Epithelial cell of proximal tubule (primary cell): ENCODE measurements at places on chromosomes 6 and 20. TPM values are rescaled to one million over a fixed set of nuclear protein-coding genes. Genes with fewer than 3 reads are reported as not detected.

DNA sequence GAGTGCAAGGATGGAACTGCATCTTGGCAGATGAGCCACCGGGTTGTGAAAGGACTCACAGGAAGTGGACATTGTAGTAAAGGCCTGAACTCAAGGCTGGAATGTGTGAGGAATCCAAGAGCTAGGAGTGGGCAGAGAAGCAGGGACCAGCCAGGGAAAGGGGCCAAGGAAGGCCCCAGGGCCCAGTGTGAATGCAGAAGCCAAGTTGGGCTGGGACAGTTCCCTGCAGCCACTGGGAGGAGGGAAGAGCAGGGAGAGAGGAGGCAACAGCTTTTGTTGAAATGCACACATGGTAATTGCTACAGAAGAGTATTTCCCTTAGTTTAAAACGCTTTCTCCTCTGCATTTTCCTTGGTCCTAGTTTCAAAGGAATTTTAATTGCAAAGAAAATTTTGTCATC, 34.6 kb downstream of the CDH22 start:
- no peak for DNase-seq

- DNase-seq, result no peak
These were observed 41.5 kb upstream of the ECI2 start for GRCh38 chr6:4176907-4177306.

SLC2A10 gene
- total RNA-seq, result 4.6 and 12.5 TPM in 2 replicates

CD24 gene
- total RNA-seq, result 679 and 1,068 TPM in 2 replicates

RFX6 gene
- not detected in 2 replicates for total RNA-seq

DNA sequence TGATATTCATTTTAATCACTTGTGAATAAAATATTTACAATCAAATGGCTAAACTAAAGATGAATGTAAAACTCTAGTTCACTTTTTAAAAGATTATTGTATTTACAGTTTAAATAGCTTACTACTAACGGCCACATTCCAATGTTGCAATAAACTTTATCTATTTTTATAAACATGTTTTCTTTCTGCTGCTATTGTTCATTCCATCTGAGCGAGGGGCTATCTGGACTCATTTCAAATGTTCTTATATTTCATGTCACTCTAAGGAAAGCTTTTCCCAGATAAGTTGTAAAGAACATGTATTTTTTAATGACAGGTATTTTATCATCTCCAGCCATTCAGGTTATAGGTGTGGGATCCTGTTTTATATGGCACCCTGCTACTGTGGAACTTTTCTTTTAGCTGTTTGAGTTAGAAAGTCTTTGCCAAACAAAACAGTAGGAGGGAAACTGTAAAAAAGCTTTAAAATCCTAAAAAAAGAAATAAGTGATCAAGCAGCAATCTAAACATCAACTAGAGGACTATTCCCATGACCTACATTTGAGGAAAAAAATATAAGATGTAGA, 42.5 kb downstream of the HMGCLL1 start:
- DNase-seq, result no peak

DNA sequence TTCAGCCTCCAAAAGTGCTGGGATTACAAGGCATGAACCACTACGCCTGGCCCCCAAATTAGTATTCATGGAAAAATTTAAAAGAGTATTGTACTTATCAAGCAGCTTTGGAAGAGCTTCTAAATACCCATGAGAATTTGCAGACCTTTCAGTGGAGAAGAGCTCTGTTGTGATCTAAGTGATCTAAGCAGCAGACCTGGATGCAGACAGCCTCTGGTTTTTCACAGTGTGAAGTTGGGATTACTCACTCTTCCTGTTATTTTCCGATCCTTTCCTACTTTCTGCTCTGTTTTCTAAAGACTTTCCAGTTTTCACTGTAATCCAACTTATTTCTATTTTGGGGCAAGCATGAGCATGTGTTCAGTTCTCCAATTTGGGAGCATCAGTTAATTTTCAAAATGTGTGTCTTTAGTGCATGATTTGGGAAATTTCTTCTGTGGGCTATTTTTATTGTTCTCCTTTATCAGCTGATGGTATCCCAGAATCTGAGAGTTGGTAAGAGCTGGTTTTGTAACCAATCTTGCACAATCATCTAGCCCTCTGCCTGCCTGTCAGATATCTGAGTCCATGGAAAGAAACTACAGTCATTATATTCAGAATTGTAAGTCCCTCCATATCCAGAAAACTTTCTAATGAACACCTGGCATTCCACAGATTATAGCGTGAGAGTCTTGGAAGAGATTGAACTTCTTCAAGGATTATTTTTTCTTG, 207.7 kb upstream of the DTNBP1 start:
- DNase-seq, result no peak

- no peak for DNase-seq
These were observed 20.2 kb downstream of the RAMACL start for GRCh38 chr6:166566026-166567011.

GRCh38 chr6:27851440-27851839, 60.8 kb downstream of the OR2B2 start:
- DNase-seq, result no peak

- no peak for DNase-seq
These were observed 68.0 kb downstream of the PLAGL1 start for GRCh38 chr6:143940011-143940597.

DNA sequence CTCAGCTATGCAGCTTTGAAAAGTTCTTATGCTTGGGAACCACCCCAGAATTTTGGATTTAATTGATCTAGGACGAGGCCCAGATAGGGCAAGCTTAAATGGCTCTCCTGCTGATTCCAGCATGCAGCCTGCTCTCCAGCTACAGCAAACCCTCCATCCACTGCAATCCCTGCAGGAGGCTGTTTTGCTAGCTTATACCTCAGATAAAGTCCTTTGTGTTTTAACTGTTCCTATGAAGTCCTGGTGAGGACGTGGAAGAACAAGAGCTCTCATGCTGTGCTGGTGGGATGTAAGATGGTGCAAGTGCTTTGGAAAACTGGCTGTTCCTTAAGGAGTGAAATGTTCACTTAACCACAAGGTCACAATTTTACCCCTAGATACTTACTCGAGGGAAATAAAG, 25.5 kb upstream of the NXT1 start:
- no peak for DNase-seq

DNA sequence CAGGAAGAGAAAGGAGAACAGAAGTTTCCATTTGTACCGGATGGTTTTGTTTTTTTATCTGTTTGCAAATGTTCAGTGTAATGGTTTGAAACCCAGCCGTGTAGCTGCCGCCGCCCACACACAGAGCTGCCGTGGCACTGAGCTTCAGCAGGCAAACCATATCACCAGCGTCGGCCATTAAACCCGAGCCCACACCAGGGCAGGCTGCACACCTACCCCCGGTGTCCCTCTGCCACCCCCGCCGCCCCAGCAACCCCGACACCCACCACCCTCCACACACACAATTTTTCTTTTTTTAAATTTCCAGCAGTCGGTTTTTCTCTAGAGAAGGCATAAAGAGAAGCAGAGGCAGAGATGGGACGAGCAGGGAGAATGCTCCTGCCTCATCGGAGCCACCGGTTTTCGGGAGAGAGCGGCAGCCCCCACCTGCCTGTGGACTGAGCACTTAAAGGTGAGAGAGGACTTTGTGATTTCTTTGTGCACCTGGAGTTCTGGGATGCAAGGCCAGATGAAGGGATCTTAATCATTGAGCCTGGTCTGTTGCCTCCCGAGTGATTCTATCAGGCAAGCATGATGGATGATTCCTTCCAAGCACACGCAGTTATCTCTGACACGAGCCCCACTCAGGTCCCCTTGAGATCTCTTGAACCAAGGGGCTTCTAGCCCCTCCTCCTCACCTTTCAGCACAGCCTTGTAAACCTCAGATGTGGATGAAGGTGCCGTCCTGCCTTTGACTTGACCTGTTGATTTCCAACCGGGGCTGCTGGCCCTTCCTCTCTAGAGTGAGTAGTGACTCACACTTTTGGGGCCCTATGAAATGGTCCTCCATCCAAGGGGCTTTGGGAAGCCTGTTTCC, 17.5 kb upstream of the ZNF831 start:
- DNase-seq, result no peak

- no peak for DNase-seq
These were observed 375.7 kb downstream of the MMUT start for GRCh38 chr6:49087369-49087768.

DNA sequence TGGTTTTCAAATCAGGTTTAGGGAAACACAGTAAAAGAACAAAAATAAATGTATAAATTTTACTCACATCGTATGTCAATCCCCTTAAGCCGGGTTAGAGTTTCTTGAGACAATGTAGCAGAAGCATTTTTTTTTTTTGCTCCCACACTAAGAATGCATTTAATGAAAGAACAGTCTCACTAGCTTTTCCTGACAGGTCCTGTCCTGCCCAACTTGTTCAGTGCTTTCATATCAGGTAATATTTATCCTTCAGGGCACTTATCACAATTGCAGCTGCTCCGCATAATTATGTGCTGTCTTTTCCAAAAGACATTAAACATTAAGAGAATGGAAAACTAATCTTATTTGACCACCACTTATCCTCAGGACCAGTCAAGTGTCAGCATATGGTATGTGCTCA, 632.0 kb downstream of the HTR1B start:
- no peak for DNase-seq

GRCh38 chr6:127950566-127951145, 49.8 kb upstream of the THEMIS start:
- no peak for DNase-seq

MCHR2 gene
- not detected in 2 replicates for total RNA-seq

TAGAP gene
- total RNA-seq, result 0.12 TPM in 1 of 2 replicates, not detected in the other

RPP21 gene
- 85.1 and 99.0 TPM in 2 replicates for total RNA-seq

DNA sequence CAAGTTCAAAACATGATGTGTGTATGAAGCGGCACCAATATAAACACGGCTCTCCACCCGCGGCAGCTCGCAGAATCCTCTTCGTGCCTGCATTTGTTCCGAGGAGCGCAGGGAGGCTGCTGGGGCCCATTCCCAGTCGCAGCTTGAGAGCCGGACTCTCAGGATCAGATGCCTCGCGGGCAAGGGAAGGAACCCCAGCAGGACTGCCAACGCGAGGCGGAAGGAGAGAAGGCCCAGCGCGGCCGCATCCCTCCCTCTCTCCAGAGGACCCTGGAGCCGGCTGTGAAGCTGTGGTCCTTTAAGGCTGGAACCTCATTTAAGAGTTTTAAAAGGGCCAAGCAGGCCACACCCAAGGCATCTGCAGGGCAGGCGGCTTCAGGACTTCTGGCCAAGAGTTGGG, 44.2 kb upstream of the ZBP1 start:
- no peak for DNase-seq

PLCB4 gene
- 37.4 and 59.6 TPM in 2 replicates for total RNA-seq

DNA sequence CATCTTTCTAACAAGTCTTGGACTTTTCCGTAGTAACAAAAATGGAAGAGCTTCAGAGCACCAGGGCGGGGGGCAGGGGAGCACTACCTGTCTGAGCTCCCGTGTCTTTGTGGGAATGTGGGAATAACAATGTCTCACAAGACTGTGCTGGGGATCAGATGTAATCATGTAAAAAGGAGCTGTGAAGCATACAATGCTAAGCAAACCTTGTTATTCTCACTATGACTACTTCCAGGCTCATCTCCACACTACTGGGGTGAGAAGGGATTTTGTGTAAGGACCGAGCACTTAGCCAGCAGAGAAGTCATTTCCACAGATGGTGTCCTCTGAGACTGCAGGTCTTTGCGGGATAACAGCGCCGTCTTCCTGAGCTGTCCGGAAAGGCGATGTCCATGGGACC, 27.1 kb downstream of the PRR18 start:
- DNase-seq, result no peak

TRIM31 gene
- not detected in 2 replicates for total RNA-seq

DNA sequence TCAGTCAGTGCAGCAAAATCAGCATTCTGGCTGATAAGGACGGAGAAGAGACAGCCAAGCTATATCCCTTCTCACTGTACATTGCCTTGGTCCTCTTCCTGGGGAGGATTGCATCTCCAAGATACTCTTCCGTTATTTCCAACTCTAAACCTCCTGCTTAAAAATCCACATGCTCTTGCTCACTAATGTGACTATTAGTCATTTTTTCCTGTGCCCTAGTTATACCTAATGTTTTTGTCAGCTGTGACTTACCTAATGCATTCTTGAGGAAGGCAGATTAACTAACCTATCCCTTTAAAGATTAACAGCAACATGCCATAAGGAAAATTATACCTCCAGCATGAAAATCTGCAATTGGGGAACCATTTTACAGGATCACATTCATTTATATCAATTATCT, 317.6 kb downstream of the BTBD9 start:
- DNase-seq, result peak; percentile 78

DNA sequence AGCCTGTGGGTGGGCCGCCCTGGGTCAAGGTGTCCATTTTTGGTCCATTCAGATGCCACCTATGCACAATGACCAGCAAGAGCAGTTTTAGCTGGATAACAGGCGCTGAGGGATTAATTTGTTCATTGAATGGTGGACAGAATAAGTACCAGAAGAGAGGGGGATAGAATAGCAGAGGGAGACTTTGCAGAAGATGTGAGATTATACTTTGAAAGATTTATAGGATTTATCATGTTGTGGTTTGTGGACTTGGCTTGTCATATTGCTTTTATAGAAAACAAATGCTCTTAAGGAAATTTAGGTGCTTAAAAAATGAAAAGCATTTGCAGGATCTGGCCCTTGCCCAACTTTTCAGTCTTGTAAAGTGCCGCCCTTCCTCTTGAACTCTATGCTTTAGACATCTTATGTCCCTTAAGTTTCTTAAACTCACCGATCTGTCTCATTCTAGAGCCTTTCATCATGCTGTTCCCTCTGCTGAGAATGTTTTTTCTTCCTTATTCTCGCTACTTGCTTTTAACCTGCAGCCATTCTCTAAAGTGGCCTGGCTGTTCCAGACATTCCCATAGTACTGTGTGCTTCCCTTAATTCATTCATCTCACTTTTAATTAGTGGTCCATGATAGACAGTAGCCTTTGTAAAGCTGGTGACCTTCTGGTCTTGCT, 42.5 kb downstream of the CD109 start:
- no peak for DNase-seq

DNA sequence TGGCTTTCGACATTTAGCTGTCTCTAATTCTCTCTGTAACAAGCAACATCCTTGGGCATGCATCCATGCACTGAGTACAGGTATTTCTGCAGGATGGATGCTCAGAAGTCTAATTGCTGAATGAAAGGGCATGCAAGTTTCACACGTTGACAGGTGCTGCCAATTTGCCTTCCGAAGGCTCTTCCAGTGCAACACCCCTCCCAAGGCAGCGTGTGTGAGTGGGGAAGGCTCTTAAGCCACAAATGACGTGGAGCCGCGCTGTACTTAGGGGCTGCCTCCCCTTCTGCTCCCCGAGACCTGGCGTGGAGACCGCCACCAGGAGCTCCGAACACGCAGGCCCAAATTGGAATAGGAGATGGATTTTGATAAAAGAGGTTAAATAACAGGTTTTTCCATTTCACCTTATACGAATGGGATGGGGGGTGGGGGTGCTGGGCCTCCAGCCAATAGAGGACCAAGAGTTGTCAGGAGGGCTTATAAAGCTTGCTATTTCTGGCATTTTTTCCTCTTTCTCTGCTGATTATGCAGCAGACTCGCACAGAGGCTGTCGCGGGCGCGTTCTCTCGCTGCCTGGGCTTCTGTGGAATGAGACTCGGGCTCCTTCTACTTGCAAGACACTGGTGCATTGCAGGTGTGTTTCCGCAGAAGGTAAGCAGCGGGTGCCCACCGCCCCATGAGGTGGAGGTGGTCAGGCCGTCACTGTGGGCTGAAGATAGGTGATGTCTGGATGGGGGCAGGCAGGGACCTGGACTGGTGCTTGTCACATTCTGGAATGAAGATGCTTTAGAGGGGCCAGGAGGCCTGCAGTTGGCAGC, 30.9 kb downstream of the TOX2 start:
- DNase-seq, result no peak

- peak; percentile 84 for DNase-seq
These were observed 81.5 kb downstream of the EDN1 start for GRCh38 chr6:12371641-12372146.

GRCh38 chr6:81557811-81558210, 194.7 kb downstream of the TENT5A start:
- DNase-seq, result no peak

RRAGD gene
- 10.8 and 12.7 TPM in 2 replicates for total RNA-seq

GRCh38 chr6:45009576-45009975, 318.6 kb upstream of the RUNX2 start:
- no peak for DNase-seq

RWDD2A gene
- total RNA-seq, result 1.6 and 2.8 TPM in 2 replicates
